ENCODE measurements at places on chromosomes 6 and 20.

- no peak for DNase-seq
Measured at GRCh38 chr6:111114482-111114881, 27.2 kb downstream of the SLC16A10 start.

DNA sequence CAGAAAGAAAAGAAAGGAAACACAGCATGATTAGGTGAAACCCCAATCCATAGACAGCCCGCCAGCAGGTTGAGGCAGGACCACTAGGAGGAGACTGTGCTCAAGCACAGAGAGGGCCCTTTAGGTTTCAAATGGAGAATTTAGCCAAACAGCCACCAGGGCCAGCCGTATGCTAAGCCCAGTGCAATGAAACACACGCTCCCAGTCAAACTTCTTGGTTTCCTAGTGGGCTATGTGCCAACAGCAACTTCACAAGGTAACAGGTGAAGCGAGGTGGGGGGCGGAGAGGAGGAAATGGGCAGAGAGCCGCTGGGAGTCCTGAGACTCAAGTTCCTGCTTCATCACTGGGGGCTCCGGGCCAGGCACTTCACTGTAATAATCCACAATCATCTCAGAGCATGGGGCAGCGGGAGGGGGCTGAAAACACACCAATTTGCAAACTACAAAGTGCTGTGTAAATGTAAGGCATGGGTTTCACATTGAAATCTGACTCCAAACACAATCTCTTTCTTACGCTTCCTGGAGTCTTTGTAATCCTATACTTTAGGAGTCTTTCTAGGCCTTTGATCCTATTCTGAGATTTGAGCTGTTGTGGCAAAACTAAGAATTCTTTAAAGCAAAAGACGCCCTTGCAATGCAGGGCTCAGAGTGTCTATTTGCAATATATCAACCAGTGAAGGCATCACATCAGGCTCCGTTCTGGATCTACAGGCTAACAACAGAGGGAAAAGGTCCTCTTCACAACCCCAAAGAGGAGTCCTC, 117.3 kb downstream of the OPRM1 start:
- DNase-seq: peak; percentile 17

DNA sequence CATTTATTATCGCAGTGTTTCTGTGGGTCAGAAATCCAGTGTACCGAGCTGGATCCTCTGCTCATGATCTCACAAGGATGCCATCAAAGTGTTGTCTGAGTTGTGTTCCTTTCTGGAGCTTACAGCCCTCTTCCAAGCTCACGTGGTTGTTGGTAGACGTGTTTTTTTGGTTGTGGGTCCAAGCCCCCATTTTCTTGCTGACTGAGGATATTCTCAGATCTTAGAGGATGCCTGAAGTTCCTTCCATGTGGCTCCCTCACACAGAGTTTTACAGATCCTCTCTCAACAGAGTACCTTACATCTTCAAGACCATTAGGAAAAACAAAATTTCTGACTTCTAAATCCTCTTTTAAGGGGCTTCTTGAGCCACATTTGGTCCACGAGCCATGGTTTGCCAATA, 78.1 kb downstream of the TINAG start:
- DNase-seq: no peak

GRCh38 chr20:62736407-62737071, 27.9 kb downstream of the NTSR1 start:
- no peak for DNase-seq

DNA sequence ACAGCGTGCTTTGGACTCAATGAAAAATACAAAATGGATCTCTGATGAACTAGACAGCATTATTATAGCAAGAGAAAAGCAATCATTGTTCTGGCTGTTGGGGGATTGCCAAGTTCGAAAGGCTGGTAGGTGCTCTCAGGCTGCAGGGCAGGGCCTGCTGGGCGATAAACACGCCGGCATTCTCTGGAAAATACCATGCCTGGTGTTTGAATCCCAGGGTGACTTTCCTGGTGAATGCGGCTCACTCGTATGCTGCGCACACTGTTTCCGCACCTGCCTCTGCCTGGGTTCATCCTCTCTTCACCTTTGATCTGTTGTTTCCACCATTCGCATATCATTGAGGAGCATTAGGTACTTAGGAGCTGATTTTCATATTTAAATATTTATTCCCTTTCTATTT, 37.4 kb downstream of the GCNT2 start:
- peak; percentile 48 for DNase-seq
